Lung (tissue), 17 donors: ENCODE measurements at places on chromosomes 5 and 9.

GRCh38 chr5:89302102-89302891 is 419.3 kb upstream of the MEF2C start:
- DNase-seq: no peak

- DNase-seq: peak; percentile 65
These were observed 52.3 kb downstream of the CAST start for GRCh38 chr5:96714450-96714849.

- DNase-seq: no peak
These were observed 13.6 kb upstream of the CXXC5 start for GRCh38 chr5:139634541-139634940.

- no peak for DNase-seq
These were observed 191.6 kb upstream of the CTNND2 start for GRCh38 chr5:12095808-12096281.

DNA sequence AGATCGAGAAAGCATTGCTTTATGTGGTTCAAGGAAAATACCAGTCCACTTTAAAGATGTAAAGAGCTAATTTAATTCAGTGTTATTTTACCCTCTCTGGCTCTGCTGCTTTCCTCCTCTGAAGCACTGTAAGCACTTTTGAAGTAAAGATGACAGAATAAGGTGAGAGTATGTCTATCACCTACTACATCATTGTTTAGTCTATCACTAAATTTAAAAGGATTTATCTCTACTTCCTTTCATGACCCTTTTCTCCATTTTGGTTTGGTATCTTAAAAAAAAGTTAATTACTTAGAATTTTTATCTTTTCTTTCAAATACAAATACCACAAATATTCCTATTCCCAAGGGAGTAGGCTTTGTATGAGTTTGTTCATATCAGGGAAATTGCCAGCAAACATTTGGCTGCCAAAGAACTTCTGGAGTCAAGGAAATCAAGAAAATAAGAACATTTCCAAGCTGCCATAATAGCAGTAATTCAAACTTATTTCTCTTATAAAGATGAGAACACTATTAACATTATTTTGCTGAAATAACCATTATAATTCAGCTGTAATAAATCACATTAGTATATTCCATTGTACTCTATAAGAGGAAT is 77.8 kb downstream of the SLC38A9 start:
- DNase-seq: peak; percentile 87

DNA sequence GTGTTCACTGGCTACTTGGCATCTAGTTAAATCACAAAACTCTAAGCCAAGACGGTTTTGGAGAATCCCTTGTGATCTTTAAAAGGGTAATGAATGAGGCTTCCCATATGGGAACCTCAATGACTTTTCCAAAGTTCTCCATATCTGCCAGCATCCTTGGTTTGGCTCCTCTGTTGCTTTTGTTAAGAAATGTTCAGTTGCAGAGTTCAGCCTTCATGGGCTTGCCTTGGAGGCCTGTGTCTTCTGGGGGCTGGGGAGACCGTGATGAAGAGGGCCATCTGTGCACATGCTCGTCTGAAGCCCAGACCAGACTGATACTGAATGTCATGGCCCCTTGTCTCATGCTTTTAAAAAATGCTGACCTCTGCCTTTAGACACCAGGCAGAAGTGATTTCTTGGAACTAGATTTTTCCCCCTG is 84.3 kb downstream of the RAI14 start:
- DNase-seq: peak; percentile 98

DNA sequence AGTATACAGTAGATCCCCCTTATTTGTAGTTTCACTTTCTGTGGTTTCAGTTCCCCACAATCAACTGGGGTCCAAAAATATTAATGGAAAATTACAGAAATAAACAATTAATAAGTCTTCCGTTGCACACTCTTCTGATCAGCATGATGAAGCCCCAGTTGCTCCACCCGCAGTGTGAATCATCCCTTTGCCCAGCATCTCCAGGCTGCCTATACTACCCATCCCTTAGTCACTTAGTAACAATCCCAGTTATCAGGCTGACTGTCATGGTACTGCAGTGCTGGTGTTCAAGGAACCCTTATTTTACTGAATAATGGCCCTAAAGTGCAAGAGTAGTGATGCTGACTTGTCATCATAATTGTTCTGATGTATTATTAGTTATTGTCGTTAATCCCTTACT is 28.9 kb downstream of the SHC3 start:
- no peak for DNase-seq

GRCh38 chr9:88418025-88418424 is 29.8 kb downstream of the SPIN1 start:
- no peak for DNase-seq

DNA sequence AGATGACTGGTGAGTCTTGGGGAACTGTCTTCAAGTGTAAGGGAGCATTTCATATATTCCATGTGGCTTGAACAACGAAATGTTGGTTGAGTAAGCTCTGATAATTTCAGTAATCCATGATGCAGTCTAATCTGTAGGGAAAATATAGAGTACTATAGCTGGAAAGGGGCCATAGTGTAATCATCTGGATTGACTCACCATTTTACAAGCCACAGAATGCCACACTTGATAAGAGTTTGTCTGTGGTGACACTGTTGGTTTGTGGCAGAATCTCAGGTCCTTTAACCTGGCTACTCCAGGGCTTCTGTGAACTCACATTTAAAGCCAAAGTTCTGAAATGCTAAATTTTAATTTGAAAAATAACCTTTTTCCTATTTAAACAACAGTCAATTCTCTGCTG is 16.3 kb upstream of the MAML1 start:
- no peak for DNase-seq

DNA sequence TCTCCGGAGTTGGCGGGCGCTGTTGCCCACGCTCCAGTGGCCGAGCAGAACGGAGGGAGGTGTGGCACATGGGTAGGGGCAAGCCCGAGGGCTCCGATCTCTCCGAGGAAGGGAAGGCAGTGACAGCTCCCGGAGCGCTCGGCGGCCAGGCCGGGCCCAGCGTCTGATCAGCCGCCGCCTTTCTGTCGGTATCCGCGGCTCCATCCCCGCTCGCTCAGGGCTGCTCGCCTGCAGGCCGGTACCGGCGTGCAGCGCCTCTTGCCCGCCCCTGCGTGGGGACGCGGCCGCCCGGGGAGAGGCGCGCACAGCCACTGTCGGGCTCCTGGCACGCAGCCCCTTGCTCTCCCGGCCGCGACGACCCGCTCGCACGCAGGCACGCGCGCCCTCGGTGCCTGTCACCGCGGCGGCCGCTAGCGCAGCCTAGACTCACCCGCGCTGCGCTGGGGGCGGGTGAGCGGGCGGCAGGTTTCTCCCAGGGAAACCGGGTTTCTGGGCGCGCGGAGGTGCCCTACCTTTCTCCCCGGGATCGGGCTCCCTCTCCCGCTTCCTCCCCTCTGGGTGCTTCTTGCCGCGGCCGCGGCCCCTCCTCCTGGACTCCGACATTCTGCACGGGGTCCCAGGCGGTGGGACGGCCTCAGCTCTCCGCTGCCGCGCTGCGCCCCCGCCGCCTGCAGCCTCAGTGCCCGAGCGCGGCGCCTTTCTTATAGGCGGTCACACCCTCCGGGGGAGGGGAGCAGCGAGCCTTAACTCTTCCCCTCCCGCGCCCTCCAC is 108.4 kb downstream of the PSD2 start:
- DNase-seq: peak; percentile 72

DNA sequence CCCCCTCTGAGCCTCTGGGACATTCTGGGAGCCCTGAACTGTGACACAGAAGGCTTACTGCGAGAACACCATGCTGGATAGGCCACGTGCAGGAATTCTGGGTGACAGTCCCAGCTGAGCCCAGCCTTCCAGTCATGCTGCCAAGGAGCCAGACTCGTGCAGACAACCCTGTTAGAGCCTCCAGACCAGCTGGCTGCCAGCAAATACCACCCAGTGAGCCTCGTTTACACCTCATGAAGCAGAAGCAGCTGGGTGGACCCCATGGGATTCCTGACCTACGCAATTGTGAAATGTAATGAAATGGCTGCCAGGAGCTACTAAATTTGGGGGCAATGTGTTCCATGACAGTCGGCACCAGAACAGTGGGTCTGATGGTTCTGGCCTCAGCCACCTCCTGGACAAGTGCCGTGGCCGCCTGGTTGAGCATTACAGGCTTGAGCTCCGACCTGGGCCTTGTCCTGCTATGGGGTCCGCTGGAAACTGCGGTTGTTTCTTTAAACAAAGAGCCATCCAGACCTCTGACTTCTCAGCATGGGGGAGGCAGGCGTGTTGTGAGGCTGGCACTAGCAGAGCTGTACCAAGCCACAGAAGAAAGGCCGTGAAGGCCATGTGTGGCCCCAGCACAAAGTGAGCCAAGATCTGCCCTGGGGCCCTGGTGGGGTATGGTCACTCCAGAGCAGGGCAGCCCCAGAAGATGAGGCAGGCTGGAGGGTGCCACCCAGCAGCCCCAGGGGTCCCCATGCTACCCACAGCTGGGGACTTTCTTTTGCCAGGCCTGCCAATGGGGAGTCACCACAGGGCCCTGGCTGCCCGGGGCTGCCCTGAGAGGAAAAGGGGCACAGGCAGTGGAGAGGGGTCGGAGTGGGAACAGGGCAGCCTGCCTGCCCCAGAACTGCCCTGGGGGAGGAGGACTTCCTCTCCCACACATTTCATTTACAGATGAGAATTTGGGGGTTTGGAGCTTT is 19.3 kb upstream of the RXRA start:
- peak; percentile 76 for DNase-seq

GRCh38 chr9:90459321-90459720 is 183.3 kb downstream of the DIRAS2 start:
- DNase-seq: no peak

DNA sequence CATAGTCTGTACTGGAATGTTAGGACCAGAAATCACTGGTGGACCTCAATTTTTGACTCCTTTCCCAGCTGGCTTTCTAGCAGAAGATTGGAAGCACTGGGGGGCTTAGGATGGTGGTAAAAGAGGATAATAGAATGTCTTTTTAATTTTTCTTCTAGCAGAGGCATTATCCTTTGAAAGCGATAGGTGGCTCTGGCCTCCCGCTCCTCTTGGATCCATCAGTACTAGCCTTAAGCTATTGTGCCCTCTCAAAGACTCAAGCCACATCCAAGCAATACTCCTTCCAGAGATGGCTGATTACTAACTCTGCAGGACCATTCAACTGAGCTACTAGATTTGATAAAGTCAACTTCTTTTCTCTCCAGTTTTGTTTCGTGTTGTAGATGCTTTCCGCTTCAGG is 610.6 kb downstream of the CDH12 start:
- DNase-seq: no peak
